ENCODE measurements at places on chromosomes 5 and 9.

DNA sequence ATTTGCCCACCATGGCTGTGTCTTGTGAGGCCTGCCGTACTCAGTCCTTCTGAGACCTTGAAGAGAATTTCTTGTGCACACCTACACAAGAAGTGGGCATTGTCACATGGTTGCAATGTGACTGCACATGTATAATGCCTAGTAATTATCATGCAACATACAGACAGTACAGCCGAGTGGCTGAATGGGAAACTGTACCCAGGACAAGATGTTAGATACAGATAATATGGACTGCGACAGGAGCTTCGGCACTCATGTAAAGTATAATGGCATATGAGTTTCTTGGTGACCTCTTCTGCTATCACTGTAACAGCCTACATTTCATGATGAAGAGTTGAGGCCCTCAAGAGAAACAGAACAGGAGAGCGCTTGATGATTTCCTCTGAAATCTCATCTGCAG lies 4.8 kb upstream of the PRKACG start:
- DNase-seq: no peak

DNA sequence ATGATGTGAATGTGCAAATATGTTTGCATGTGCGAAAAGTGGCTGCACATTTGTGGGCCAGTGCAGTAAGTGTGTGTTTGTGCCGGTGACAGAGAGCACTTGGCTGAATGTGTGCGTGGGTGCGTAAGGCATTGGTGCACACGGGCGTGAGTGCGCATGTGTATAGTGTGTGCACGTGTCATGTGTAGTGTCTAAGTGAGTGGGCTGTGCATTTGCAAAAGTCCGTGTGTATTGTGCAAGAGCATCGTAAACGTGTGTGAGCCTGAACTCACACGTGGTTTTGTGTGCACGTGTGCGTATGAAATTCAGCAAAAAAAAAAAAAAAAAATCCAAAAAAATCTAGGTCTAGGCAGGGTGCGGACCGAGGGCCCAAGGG lies 6.5 kb upstream of the EBF1 start:
- DNase-seq: no peak

GRCh38 chr5:67222243-67223025 lies 25.8 kb upstream of the CD180 start:
- DNase-seq: no peak

- DNase-seq: no peak
Measured at GRCh38 chr9:105969636-105970035, 275.3 kb downstream of the TMEM38B start.

- DNase-seq: no peak
Measured at GRCh38 chr9:76090909-76091308, 200.4 kb downstream of the PCSK5 start.

- no peak for DNase-seq
Measured at GRCh38 chr5:127440831-127441230, 76.6 kb upstream of the PRRC1 start.

DNA sequence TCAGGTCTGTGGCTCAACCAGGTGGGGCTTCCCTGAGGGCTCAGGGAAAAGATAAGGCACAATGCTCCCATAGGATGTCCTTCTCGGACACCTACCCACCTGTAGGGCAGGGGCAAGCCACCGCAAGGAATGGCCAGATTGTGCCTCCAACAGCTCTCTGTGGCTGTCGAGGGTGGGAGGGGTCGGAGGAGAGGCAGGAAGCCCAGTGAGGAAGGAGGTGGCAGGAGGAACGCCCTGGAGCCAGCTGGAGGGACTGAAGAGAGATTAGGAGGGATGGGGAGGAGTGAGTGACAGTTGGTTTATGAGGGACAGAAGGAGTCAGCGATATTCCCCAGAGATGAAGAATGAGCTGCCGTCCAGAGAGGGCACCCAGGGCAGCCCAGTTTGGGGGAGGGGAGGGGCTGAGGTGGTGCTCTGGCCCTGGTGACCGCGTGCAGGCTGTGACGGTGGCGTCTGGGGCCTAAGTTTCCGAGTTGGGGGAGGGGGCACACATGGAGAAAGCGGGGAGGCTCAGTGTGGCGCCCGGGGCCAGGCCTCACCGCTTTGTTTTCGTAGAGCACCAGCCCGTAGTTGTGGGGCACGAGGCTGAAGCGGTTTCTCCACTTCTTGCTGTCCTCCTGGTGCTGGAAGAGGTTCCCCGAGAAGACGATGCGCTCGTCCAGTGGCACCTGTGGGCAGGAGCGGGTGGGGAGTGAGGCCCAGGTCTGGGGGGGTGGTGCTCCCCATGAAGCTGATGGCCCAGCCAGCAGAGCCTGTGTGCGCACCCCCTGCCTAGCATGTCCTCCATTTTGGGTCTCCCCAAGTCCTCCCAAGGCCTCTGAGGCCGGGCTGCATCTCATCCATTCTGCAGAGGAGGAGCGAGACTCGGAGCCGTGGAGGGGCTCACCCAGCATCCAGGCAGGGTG lies 75.6 kb downstream of the LRSAM1 start:
- no peak for DNase-seq

- DNase-seq: no peak
Measured at GRCh38 chr5:77828445-77828844, 52.3 kb upstream of the TBCA start.

DNA sequence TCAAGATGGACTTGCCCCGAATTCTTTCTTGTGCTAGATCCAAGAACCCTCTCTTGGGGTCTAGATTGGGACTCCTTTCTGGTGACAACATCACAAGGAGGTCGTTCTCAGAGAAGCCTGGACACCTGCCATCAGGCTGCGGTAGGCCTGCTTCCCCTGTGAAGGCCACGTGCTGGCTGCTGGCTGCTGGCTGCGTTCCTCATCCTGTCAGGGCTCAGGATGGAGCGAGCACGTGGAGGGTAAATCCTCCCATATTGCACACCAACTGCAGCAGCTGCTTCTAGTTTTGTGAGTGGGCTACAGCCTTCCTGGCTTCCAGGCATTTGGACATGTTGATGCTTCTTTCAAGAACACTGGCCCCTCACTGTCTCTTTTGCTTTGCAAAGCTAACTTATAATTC lies 95.6 kb downstream of the HSPA4 start:
- DNase-seq: no peak

DNA sequence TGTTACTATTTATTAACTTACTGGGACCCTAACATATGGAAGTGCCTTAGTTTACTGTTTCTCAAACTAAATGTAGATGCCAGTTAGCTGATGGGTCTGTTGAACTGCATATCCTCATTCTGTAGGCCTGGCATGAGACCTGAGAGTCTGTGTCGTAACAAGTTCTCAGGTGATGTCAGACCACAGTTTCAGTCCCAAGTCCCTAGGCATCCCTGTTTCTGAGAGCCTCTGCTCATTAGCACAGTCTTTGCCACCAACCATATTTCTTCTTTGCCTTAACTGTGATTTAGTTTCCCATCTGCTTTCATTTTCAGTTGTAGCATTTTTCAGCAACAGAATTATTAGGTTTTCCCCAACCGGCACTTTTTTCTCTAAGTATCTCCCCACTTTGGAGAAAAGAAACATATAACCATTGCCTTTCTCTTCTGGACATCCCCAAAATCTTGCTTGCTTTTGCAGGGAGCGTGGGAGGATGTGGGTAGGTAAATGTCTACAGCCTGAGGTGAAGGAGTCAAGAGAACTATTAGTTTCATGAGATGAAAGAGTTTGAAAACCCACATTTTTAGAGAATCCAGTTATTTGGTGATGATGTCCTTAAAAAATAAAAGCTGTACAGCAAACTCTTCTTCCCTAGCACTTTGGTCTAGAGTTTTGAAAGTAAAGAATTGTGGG lies 74.6 kb downstream of the NUDT12 start:
- no peak for DNase-seq

DNA sequence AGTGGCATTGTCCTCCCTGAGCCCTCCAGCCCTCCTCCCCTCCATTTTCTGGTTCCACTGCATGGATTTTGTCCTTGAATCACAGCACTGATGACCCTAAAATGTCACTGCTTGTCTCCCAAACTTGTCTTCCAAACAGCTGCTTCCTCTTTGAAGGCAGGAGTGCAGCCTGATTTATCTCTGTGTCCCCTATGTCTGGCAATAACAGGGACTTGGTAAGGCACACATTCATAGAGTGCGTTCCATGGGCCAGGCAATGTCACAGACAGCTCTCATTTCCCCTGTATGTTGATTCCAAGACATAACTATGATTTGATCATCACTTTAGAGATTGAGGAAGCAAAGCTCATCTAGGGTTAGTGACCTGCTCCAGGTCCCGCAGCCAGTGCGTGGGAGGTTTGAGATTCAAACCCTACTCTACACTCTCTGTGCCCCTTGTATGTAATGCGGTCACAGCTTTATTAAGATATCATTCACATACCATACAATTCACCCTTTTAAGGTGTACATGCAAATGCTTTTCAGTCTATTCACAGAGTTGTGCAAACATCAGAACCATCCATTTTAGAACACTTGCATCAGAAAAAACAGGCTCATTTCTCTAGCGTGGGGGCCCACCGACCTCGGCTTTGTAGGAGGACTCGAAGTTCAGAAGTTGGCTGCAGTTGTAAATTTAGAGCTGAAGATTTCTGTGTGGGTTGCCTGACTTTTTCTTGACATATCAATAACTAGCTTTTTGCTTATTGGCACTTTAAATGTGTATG lies 28.4 kb upstream of the BOD1 start:
- DNase-seq: no peak

GRCh38 chr5:6598351-6598900 lies 34.4 kb downstream of the NSUN2 start:
- no peak for DNase-seq

GRCh38 chr5:15215056-15215455 lies 284.9 kb upstream of the FBXL7 start:
- DNase-seq: no peak
